Fibroblast of upper back skin (primary cell): ENCODE measurements at places on chromosomes 6 and 20.

- DNase-seq: peak; percentile 43
These were observed 131.7 kb upstream of the MLIP start for GRCh38 chr6:53979468-53980067.

GRCh38 chr6:43088654-43089056, 12.5 kb downstream of the PTK7 start:
- DNase-seq: peak; percentile 43

DNA sequence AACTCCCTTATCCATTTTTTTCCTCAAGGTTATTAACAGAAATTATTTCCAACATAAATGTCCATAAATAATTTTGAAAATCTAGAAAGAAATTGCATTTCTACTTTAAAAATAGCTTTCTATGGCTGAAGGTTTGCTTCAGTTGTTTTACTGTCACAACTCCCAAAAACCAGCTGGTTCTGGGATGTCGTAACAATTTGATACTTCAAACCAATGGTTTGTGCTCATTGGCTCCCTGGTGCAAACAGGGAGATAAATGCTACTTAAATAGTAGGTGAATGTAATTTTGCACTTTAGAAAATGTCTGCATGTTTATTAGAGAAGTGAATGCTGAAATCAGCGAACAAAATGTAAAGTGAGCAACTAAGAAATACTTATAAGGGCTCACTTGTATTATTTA, 31.1 kb downstream of the LAMA2 start:
- no peak for DNase-seq

DNA sequence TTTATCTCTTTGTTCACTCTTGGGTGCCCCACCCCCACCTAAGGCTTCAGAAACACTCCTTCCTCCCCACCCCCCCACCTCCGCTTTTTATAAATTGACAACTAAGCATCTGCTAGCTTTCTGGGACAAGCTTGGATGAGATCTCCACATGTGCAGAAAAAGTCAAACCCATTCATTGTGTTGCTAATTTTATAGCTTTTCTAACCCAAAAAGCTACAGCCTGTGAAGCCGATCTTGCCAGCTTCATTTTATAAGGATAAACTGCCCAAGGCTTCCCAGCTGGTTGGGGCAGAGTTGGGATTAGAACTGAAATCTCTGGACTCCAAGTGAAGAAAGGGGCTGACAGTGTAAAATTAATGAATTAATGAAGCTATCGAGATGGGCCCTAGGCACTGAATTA, 24.1 kb downstream of the BPIFB4 start:
- no peak for DNase-seq

DNA sequence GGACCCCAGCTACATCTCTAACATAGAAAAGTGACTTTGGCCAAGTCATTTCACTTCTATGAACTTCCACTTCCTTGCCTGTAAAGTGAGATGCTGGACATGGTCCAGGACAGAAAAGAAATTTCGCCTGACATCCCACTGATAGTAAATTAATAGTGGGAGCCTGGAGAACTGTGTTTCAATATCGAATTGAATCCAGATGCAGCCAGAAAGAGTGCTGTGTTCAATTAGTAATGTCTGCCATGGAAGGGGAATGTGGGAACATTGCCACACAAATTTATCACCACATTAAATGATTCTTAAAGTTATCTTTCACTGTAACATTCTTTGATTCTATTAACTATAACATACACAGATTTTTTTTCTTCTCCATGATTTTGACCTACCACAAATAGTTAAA, 255.0 kb downstream of the HACE1 start:
- peak; percentile 66 for DNase-seq

DNA sequence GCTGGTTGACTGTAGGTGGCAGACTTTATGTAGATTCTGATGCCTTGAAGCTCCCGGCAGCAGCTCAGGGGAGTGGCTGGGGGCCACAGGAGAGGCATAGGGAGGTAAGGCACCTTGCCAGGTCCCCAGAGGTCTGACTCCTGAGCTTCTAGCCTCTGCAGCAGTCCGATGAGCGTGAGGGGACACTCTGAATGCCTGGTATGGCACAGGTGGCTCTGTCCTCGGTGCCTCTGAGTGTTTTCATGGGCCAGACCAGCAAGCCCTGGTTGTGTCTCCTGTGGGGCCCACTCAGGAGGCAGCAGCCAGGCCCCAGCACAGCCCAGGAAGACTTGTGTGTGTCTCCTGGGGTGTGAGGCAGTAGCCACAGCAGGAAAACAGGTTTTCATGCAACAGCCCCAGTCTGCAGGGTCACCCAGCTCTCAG, 39.7 kb upstream of the IRF4 start:
- DNase-seq: no peak

GRCh38 chr6:169087443-169088041, 166.1 kb downstream of the THBS2 start:
- DNase-seq: peak; percentile 63

GRCh38 chr6:63372951-63373533, 53.3 kb upstream of the LGSN start:
- DNase-seq: peak; percentile 28

DNA sequence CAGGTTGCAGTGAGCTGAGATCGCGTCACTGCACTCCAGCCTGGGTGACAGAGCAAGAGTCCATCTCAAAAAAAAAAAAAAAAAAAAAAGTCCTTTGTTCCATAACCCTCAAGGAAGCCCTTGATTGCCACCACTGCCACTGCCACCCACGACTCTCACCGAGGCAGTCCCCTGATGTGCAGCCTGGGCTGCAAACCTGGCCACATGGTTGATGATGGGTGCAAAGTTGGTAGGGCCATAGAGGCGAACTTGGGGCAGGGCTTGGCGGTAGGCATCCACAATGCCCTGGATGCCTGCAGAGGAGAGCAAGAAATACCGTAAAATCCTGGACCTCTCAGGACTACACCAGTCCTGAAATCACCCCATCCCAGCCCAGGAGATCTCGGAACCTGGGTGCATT, 11.5 kb downstream of the SPAG4 start:
- DNase-seq: no peak

DNA sequence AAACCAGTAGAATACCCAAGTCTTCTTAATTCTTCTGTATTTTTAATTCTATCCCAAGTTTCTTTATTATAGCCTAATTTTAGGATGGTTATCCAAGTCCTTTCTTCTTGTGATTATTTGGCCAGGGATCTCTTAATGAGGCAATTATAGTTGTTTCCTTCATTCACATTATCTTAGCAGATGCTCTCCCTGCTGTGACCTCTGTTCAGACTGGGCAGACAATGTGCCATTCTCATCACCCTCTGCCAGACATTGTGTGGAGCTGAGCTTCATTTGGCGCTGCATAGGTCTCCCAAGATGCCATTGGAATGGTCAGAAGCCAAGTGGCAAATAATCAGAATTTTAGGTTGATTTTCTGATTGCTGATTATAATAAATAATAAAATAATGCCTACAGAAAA, 79.4 kb downstream of the LIN28B start:
- no peak for DNase-seq

- no peak for DNase-seq
These were observed 106.3 kb downstream of the SCML4 start for GRCh38 chr6:107717781-107718180.

DNA sequence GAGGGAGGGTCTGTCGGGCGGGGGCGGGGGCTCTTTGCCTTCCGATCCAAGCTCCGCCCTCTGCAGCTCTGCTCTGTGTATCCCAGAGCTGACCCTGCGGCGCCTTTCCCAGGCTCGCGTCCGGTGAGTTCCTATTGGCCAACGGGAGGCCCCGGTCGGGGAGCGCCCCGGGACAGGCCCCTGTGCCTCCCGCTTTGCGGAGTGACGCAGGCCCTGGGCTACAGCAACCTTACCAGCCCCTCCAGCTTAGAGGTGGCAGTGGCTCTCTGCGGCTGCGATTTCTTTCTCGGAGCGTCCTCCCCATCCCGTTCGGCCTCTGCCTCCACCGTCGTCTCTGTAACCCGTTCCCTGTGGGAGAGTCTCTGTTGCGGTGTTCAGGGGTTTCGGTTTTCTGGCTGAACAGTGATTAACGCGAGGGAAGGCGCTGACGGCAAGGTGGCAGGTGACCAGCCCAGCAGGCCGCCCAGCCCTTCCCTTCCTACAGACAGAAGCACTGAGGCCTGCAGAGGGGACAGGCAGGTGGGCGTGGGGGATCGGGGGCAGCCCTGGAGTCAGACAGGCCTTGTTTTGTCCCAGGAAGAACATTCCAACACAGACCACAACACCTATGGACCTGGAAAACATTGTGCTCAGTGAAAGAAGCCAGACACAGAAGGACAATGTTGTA, 18.1 kb upstream of the CEBPB start:
- DNase-seq: peak; percentile 53

DNA sequence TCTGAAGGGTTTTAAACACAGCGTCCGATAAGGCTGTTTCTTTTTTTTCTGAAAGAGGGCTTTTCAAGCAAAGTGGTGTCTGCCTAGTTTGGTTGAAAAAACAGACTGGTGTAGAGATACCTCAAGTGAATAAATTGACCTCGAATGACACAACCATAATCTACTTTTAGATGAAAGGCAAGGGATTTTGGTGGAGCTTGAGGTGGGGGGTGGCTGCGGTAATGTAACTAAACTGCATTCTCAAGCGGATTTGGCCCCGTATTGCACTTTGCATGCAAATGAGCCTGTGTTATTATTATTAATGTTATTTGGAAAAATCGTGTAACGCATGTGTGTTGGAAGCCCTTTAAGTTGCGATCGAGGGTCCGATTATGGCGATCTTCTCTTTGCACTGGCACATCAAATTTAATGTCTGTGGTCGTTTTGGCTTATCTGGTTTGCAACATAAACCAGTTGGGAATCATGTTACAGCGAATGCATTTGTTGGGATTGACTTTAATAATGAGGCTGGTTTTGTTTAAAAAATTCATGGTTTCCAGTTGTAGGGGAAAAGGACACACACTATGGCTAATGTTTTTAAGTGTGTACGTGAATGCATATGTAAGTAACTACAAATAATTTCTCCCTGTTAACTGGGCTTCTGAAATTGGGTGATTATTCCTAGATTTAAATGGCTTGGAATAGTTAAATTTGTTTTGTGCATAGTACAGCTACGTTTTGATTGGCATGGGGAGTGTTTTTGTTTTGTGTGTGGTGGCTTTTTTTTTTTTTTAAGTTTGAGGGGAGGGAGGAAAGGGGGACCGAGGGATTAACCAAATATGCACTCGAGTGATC, 1.0 kb downstream of the JARID2 start:
- no peak for DNase-seq

DNA sequence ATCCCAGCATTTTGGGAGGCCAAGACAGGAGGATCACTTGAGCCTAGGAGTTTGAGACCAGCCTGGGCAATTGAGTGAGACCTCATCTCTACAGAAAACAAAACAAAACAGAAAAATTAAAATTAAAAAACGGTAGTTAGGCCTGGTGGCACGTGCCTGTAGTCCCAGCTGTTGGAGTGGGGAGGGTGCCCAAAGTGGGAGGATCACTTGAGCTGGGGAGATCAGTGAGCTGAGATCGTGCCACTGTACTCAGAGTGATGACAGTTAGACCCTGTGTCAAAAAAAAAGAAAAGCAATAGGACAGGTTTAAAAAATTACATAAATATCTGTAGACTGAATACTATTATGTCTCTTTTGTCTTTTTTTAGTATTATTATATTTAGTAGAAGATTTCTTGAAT, 64.3 kb downstream of the ITCH start:
- DNase-seq: no peak

- no peak for DNase-seq
These were observed 3.1 kb downstream of the PPP1R18 start for GRCh38 chr6:30683183-30683979.

GRCh38 chr6:159819932-159820640, 20.0 kb downstream of the PNLDC1 start:
- DNase-seq: no peak

- no peak for DNase-seq
These were observed 723 bp downstream of the MANEA start for GRCh38 chr6:95578106-95578410.

DNA sequence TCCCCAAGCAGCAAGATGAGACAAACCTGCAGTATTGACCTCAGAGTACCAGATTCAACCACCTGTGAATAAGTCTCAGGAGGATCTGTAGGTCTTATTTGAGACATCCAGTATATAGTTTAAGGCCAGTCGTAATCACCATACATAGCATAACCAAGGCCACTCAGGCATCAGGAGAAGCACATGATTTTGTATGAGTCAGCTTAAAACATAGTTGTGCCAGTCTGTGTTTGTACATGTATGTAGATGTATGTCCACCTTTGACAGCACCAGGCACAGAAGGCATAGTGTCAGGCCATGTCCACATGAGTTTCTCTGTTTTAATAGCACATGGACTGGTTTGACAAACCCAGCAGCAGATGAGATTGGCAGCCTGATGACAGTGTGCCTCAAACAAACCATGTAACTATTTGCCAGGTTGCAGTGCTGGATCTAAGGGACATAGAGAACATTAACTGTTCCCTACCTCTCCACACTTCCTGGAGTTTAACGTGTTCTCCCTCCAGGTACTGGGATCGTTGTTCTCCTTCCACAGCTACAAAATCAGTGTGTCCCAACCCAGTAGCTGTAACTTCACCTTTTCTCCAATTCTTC, 8.6 kb upstream of the ASIP start:
- DNase-seq: no peak

- no peak for DNase-seq
These were observed 143.0 kb upstream of the TNFAIP3 start for GRCh38 chr6:137724018-137724403.

DNA sequence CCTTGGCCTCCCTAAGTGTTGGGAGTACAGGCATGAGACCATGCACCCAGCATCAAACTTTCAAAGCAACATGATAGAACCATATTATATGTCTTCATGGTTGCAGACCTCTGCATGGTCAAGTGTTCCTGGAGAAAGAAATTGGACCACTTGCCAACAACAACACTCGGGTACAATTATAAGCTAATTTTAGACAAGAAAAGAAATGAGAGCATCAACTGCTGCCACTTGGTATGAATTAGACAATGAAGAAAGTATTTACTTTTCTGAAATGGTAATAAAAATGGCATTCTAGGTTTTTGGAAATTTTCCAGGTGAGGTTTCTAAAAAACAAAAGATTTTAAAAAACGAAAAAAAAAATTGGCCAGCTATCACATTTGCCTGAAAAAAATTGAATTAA, 7.7 kb upstream of the PM20D2 start:
- no peak for DNase-seq

DNA sequence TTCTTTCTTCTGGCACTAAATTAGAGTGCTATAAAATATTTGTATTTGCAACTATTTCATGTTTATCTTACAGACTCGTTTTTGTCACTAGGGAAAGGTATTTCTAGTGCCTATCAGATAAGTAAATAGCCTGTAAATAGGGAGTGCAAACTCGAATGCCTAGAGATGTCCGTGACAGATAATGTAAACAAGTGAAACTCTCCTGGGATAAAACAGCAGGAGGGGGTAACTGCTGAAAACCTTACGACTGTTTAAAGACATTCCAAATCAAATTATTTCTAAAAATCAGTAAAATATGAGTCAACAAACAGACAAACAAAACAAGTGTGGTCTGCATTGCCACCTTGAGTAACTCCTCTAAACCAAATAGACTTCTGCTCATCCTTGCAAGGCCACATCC, 932.1 kb downstream of the EYS start:
- no peak for DNase-seq

GRCh38 chr20:10603378-10603777, 70.4 kb downstream of the JAG1 start:
- no peak for DNase-seq

- DNase-seq: no peak
These were observed 29.6 kb downstream of the PCNA start for GRCh38 chr20:5090191-5090590.

- no peak for DNase-seq
These were observed 3.5 kb upstream of the SLC22A2 start for GRCh38 chr6:160261991-160262680.

- DNase-seq: no peak
These were observed 43.1 kb downstream of the FOXC1 start for GRCh38 chr6:1652842-1653241.

- DNase-seq: no peak
These were observed 45.9 kb upstream of the PLN start for GRCh38 chr6:118502169-118502568.

GRCh38 chr6:82185948-82186535, 61.5 kb downstream of the IBTK start:
- DNase-seq: no peak
